Heart left ventricle (tissue), 16 donors: ENCODE measurements at places on chromosomes 2 and 18. TPM values are rescaled to one million over a fixed set of nuclear protein-coding genes. Genes with fewer than 3 reads are reported as not detected.

GRCh38 chr2:15867194-15868171, 72.9 kb upstream of the MYCN start:
- DNase-seq: no peak

- no peak for DNase-seq
Observed at GRCh38 chr2:231211486-231211885, 13.1 kb downstream of the ARMC9 start.

- DNase-seq: no peak
Observed at GRCh38 chr18:9716780-9717563, 8.9 kb downstream of the RAB31 start.

OR6B2 gene
- not detected for total RNA-seq

DNA sequence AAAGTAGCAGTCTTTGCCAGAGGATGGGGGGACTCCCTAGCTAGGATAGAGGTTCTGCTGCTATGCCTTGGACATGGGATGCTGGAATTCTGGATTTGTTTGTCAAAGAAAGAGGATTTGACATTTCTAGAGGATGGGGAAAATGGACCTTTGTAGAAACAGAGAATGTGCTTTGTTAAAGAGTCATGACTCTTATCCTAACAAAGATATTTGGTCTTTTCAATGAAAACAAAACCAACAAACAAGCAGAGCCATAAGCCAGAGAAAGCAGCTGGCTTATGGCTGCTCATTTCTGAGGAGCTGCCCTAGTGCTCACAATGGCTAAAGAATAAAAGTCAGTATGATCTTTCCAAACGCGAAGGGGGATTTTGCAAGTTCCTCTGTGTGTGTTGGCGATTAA, 40.8 kb upstream of the MAPRE2 start:
- DNase-seq: no peak

SEMA4C gene
- 18.1 TPM for total RNA-seq

DNA sequence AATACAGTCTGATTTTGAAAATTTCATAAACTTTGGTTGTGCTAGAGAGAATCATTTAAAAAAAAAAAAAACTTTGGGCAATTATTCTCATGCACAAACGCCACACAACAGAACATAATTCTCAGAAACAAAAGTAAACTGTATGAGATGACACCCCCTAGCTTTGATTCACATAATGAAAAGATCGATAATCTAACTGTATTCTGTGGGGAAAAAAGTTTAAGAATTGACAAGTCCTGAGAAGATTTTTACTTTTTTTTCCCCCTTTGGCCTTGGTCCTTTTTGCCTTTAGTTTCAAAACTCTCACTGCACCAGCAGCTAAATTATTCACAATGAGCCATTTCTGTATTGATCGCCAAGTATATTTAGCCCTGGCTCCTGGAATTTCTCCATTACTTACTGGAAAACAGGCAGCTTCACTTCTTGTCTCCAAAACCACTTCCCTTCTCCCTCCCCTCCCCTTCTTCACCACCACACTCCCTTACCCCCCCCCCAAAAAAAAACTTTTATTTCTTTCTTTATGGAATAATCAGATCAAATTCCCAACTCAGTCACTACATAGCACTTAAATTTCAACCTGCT, 2.0 kb downstream of the IKZF2 start:
- no peak for DNase-seq

SANBR gene
- 8.4 TPM for total RNA-seq

DNA sequence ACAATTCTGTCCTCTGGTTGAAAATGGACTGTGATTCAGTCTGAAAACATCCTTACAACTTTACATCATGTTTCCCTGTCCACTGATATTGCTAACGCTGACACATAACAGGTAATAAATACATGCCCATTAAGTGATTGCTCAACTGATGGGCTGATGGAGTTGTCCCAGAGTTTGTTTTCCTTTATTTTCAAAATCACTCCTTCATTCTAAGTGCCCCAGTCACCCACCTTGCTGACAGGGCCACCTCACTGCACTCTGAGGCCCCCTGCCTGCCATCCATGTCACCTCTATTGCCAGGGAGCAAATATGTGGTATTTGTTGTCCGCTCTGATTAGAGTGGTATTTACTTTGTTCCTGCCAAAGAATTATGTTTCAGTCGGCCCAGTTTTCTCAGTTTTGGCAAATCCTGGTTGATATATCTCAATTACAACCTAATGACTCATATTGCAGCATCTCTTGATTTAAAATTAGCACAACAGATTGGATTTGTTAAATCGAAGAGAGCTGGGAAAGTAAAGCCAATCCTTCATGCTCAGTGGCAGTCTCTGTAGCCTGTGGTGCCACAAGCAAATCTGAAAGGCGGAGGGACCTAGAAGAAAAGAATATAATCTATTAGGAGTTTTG, 105.1 kb downstream of the RDH14 start:
- DNase-seq: no peak

PRKAG3 gene
- not detected for total RNA-seq

DNA sequence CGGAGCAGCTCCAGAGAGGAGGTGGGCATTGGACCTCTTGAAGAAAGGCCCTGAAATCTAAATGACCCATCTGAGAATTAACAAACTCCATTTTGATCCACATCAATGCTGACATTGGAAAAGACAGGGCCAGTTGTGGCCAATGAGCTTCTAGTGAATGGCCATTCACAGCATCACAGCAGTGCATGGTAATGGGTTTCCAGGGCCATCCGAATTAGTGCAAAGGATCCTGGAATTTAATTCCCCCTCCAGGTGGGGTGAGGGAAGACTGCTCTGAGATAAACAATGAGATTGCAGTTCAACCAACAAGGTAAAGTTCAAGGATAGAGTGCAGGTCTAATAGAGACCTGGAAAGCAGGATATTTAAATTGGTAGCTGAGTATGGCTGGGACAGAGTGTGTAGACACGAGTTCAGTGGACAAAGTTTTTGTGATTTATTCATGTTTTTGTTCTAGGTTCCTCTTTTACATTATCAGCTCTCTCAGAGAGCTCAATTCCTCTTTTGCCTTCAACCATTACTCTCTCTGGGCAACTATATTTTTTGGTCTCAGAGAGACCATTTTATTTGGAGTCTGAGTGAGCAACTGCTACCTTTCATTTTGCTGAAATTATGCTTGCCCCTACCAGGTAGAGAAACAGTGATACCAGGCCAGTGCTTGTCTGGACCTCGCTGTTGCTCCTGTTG, 5.0 kb downstream of the TACR1 start:
- no peak for DNase-seq

- no peak for DNase-seq
Observed at GRCh38 chr2:98569197-98569793, 39.0 kb downstream of the COA5 start.

CCDC85A gene
- total RNA-seq: 3.8 TPM

MC4R gene
- not detected for total RNA-seq

- DNase-seq: no peak
Observed at GRCh38 chr2:1864981-1865421, 120.7 kb upstream of the PXDN start.

DNA sequence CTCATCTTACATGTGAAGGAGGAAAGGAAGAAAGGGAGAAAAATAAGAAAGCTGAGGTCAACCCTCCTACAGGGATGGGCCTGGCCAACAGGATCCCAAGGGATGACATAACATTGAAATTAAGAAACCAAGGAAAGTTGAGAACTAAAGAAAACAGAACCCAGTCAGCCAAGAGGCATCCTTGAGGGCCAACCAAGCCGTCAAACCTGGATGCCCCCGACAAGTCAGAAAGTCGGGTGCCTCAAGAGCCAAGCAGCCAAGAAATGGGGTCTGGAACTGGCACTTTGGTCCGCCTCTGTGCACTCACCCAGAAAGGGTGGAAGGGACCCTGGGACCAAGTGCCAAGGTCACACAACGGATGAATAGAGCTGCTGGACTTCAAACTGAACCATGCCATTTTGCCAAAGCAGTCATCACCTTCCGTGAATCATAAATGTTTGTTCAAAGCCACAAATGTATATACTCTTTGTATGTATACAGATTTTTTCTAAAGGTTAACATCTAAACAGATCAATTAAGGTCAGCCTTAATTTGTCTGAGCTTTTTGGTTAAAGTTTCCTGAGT, 27.0 kb upstream of the PTPN4 start:
- no peak for DNase-seq

- no peak for DNase-seq
Observed at GRCh38 chr2:228600265-228600664, 418.8 kb upstream of the SPHKAP start.

RBKS gene
- total RNA-seq: 6.0 TPM

TTR gene
- not detected for total RNA-seq

DNA sequence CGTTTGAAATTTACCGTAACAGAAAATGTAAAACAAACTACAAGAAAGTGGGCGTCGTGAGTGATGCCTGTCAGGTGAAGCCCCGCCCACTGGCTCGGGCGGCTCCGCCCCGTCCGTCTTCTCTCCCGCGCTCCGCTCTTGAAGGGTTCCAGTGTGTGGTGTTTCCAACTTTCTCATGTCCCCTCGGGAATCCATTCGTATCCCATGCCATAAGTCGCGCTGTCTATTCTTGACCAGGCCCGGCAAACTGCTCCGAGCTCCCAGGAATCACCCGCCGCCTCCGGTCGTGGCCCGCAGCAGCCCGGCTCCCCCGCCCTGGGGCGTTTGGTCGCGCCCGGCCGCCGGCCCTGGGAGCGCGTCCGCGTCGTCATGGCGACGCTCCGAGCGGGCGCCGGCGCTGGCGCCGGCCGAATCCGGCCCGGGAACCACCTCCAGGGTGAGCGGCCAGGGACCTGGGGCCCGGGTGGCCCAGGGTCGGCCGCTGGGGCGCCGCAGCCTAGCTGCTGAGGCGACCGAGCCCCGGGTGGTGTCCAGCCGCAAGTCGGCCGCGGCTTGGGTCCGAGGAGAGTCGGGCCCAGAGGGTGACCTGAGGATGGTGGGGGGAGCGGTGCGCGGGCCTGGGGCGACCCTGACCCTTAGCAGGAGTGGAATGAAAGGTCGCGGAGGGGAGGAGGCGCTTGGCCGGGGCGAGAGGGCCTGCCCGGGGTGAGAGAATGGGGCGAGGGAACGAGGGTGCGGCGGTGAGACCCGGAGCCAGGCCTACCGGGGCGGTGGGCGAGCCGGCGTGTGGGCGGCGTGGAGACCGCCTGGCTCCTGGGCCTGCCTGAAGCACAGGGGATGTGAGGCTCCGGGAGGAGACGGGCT, at the start of gene CFAP221:
TSS of gene CFAP221 (plus strand) at position 375 of the 864 bp plus-strand sequence. CDS start 1,683 bp downstream, outside the sequence.
- peak; percentile 77 for DNase-seq

DNA sequence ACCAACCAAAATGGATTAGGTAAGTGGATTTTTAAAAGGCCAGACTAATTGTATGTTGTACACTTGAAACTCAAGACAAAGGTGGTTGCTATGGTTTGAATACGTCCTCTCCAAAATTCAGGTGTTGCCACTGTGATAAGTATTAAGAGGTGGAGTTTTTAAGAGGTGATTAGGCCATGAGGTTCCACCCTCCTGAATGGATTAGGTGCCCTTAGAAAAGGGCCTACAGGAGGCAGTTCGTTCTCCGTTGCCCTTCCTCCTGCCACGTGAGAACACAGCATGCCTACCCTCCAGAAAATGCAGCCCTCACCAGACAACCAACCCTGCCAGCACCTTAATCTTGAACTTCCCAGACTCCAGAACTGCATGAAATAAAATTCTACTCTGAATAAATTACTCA, 51.2 kb downstream of the CHMP3 start:
- no peak for DNase-seq

SNORC gene
- 0.71 TPM for total RNA-seq

RAD51AP2 gene
- total RNA-seq: 0.12 TPM

DNA sequence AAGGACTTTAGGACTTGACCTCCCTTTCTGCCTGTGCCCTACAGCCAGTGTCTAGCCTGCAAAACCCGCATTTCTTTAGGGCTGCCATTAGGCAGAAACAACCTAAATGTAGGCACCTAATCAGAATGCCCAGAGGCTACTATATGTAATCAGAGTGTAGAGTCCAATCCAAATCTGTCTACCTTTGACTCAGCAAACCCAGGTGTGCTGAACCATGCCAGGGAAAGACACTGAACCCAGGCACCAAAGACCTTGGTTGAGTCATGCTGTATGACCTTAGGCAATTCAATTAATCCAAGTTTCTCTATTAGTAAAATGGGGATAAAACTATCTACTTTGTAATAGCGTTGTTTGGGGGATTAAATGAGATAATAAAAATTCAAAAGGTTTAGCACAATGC, 20.7 kb downstream of the CAPN14 start:
- DNase-seq: no peak

DNA sequence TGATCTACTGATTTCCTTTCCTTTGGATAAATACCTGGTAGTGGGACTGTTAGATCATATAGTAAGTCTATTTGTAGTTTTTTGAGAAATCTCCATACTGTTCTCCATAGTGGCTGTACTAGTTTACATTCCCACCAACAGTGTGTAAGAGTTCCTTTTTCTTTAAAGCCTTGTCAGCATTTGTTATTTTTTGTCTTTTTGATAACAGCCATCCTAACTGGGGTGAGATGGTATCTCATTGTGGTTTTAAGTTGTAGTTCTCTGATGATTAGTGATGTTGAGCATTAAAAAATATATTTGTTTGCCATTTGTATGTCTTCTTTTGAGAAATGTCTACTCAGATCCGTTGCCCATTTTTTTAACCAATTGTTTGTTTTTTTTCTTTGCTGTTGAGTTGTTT, 33.9 kb upstream of the EPG5 start:
- no peak for DNase-seq
